ENCODE measurements at places on chromosomes 5 and 9.

DNA sequence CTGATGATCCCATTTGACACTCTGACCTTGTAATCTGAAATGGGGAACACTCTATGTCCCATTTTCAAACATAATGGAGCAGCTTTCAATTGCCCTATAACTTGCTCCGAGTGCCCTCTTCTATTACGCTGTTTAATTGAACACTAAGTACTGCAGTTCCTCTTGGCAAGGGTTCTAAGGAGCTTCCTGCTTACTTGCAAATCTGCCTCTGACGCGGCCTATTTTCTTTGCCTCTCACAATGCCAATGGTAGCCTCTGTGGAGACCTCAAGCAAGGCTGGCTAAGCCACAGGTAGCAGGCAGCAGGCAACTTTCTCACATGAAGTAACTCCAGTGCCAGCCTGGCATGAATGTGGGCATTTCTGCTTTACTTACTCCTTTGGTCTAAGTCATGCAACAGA is 443.4 kb upstream of the TRPC7 start:
- DNase-seq = no peak

GRCh38 chr9:2679011-2679410 is 38.3 kb upstream of the KCNV2 start:
- DNase-seq = no peak

GRCh38 chr9:21085005-21085404 is 7.3 kb upstream of the IFNB1 start:
- DNase-seq = no peak

GRCh38 chr5:155264809-155265208 is 251.3 kb downstream of the KIF4B start:
- DNase-seq = no peak

GRCh38 chr9:117545846-117546245 is 131.0 kb upstream of the ASTN2 start:
- no peak for DNase-seq

DNA sequence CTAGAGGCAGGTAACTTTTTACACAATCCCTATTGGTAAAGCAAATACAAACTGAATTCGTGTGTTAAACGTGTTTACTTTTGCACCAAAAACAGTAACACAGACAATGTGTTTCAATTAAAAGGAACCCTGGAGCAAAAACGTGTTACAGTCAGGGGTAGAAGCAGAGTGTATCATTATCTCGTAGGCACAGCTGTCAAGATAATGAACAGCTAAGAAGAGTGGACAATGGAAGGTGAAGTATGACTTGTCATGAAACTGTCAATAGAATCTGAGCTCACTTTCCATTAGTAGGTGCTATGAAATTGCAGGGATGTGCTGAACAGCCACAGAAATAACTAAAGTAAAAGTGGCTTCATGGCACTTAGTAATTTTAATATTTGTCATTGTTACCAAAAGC is 1229.8 kb upstream of the WWC1 start:
- no peak for DNase-seq

GRCh38 chr9:21558615-21559401 is 76.7 kb upstream of the IFNE start:
- no peak for DNase-seq

DNA sequence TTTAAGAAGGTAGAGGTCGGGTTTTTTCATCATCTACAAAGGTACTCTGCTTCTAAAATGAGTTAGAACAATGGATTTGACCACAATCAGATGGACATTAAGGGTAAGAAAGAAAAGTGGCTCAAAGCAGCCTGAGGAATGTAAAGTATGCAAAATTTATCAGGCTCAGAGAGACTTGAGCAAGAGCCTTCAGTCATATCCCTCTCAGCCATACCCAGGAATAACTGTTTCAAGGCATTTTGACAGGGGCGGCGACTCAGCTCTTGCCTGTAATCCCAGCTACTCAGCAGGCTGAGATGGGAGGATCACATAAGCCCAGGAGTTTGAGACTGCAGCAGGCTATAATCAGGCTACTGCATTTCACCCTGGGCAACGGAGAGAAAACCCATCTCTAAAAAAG is 38.8 kb upstream of the ANXA2R start:
- DNase-seq = no peak

DNA sequence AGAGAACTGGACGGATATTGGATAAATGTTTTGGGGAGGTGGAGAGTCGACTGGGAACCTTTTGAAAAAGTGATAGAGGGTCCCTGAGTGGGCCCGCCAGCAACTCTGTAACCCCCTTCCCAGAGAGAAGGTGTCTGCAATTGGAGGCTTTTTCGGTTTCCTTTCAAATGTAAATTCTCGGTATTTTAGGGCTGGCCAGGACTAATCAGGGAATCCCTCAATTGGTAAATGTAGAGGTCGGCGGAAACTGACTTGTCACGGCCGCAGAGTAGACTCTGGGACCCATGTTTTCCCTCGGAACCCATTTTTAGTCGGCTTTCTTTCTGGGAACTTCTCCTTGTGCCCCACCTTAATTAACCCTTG is 524 bp downstream of the CCNB1 start:
- DNase-seq = no peak

DNA sequence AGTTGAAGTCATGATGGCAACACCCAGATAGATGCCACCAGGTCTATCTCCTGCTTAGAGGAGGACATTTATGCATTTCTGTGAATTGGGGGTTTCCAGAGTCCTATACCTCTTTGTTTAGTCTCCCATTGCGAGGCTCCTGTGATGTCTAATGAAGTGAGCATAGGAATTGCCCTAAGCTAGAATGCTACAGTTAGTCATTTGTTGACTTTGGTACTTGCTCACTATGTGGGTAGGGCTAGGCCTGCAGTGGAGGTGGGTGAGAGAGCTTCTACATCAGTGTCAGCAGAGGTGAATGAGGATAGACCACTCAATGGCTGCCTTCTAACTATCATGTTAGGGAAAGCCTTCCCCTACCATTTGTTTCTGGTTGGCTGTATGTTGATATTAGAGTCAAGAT is 173.3 kb upstream of the POC5 start:
- no peak for DNase-seq

DNA sequence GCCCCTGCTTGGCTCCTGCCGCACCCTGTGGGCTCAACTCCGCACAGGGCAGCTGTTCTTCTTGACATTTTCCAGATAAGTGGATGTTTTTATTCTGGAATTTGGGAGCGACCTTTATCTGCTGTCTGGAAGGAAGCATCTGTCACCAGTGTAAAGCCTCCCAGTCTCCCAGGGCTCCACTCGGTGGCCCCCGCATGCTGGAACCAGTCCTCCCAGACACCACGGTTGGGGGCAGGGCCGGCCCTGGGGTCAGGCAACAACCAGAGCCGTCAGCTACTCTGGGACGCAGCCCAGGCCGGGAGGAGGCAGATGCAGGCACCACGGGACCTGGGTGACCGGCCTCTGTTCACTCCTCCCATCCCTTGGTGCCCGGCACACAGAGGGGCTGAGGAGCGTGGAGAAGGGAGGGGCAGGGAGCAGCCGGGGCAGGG is 92.8 kb upstream of the ADAMTS2 start:
- DNase-seq = peak; percentile 55

DNA sequence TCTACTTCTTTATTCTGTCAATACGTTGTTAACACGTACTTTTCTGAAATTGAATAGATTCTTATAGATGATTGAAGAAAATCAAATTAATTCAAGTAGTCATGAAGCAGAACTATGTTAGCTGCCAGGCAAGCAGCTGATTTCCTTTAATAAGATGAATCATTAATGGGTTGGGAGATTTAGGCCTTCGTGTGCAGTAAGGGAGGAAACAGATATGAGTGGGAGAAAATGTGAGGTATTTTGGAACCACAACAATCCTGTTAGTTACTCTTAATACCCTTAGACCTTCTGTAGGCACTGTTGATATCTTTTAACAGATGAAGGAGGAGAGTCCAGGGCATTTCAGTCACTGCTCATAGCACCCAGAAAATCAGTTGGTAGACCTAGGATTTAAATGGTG is 121.0 kb downstream of the AOPEP start:
- DNase-seq = no peak

DNA sequence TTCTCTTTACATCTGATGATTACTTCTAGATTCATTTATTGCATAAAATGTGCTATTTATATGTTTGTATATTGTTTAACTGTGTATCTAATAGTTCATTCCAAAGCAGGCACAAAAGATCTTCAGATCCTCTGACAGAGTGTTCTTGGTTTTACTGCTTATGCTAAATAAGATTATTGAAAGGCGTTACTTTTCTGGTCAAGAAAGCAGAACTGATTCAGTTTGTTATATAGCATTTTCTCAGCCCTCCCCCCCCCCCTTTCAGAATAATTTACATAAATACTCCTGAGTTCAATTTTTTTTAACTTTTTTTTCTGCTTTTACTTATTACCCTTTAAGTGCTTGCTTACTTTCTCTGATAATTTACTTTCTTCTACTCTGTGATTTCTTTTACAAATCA is 15.4 kb downstream of the CDC42SE2 start:
- no peak for DNase-seq

- DNase-seq = no peak
These were observed 93.2 kb downstream of the GHR start for GRCh38 chr5:42516282-42517042.

DNA sequence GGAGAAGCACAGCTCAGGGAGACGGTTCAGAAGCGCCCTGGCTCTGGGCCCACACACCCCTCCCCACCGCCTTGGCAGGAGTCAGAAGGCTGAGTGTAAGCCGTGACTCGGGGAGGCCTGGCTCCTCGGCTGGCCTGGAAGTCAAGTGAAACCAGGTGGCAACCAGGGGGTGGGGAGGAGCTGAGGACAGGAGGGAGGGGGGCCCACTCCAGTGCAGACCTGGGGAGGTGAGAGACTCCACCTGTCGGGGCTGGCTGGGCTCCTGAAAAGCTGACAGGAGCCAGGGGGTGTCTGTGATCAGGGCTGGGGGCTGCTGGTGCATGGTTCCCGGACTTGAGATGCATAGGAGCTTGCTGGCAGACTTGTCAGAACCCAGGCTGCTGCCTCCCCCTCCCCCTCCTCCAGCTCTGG is 150.2 kb upstream of the PHYKPL start:
- DNase-seq = no peak

DNA sequence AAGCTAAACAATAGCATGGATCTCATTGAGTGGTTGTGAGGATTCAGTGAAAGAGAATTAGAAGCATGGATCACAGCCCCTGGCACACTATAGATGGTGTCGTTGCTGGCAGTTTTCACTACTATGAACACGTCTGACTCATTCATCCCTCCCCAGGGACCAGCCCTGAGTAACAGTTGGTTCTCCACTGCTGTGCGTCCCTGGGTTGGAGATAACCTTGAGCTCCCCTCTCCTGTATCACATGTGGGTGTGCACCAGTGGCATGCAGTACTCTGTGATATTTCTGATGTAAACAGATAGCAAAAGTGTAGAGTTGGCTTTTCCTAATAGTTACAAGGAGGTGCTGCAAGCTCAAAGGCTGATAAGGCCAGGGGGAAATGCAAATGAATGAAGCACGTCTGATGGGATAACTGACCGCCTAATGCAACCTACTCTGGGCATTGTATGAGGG is 8.8 kb upstream of the LCP2 start:
- no peak for DNase-seq

GRCh38 chr5:111469903-111470302 is 42.4 kb downstream of the STARD4 start:
- no peak for DNase-seq

- peak; percentile 62 for DNase-seq
These were observed 43.4 kb upstream of the SH3PXD2B start for GRCh38 chr5:172497591-172498255.

DNA sequence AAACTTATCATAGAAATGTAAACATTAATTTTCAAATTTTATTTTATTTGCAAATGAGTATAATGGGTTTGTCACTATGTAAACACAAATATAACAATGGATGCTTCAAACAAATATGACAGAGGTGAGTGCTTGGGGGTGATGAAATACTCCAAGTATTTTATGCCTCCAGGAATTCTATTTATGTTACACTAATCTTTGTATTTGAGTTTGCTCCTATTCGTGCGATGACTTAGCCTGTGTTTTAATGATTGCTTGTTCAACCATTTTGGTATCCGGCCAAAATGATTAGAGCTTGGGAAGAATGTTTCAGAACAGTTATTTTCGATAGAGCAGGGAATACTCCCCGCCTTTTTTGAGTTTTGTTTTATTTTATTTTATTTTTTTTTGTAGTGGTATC is 5.0 kb downstream of the DMRT2 start:
- DNase-seq = no peak

DNA sequence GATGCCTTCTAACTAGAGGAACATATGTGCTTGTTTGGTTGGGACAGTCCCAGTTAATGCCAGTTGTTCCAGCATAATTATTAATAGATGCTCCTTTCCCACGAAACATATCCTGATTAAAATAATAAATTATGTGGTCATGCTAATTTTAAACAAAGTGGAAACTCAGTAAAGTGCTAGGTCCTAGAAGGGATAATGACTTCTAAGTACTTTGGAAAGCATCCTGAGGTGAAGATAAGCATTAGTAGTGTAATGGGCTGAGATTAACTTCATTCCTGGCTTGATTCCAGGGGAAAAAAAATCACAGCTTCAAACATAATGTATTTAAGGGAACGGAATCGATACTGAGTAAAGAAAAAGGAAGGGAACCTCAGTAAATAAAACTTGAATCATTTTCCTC is 213.7 kb upstream of the SNX2 start:
- DNase-seq = no peak

DNA sequence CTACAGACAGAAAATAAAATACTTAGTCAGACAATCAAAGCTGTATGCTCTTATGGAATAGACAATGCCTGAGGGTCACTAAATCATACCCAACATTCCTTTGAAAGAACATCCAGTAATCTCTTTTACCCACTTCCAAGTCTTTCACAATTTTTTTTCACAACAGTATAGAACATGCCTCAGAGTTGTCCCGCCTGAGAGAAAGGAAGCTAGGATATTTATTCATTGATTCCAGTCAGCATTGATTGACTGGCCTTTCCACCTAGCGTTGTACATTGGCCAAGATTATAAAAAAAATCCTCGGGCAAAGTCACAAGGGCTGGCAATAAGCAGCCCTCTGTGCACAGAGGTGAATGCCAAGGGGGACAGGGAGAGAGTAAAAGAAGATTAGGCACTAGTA is 318.1 kb upstream of the PIK3R1 start:
- DNase-seq = no peak

GRCh38 chr5:150316320-150316719 is 13.6 kb upstream of the ARSI start:
- no peak for DNase-seq

GRCh38 chr5:61808091-61808490 is 476.0 kb downstream of the ZSWIM6 start:
- DNase-seq = no peak

DNA sequence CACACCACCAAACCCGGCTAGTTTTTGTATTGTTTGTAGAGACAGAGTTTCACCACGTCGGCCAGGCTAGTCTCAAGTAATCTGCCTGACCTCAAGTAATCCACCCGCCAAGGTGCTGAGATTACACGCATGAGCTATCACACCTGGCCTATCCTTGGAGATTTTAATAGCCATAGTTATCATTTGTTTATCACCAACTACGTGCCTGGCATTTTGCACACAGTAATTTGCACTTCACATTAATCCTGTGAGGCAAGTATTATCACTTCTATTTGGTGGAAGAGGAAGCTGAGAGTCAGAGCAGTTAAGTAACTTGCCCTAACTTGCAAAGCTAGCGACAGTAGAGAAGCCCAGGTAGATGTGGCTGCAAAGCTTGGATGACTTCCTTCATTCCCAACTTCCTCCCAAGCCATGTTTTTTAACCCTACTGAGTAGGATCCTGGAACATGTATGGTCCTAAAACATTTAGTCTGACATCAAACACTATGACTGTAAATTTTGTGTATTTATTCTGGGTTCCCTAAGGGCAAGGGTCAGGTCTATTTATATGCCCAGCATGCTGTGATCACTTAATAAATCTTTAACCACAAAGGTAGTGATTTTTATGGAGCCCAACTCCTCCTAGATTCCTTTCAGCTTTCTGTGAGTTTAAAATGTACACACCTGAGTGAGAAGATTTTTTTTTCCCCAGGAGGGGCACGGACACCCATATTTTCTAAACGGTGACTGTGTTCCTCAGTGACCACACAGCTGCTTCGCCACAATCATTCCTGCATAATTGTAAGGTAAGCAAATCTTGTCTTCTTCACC is 100.2 kb upstream of the RAI14 start:
- DNase-seq = no peak

All from left forelimb (tissue), 1 donor.